ENCODE measurements at places on chromosomes 7 and 10.
A peak's percentile ranks its signal among the peaks of the same experiment; 100 is the strongest.

- DNase-seq, result no peak
- H3K36me3 ChIP-seq, result no peaks in the 10 kb centered on the region
- no peaks in the 10 kb centered on the region for H3K27me3 ChIP-seq
These were observed 52.9 kb downstream of the PIK3AP1 start for GRCh38 chr10:96667401-96667800.

DNA sequence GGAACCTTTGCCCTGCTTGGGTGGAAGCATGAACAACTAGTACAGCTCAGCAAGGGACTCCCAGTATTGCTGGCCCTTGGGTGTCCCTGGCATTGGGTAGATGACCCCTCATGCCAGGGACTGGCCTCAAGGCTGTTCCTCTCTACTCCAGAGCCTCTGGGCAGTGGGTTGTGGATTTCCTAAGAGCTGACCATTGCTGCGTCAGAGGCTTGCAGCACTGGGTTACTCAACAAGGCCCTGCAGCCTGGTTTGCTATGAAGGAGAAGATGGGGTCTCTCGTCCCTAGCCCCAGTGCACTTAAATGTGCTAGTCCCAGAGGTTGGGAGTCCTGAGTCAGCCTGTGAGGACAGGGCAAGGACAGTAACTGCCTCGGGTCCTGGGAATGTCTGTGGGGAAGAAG, 2.5 kb downstream of the VSIR start:
- no peak for DNase-seq
- H3K4me3 ChIP-seq, result no peak overlapping the region
- no peak overlapping the region for H3K27ac ChIP-seq
- no peaks in the 10 kb centered on the region for H3K36me3 ChIP-seq
- H3K4me1 ChIP-seq, result peaks cover 23% of the 10 kb centered on the region
- H3K27me3 ChIP-seq, result no peaks in the 10 kb centered on the region

- no peaks in the 10 kb centered on the region for H3K27me3 ChIP-seq
- H3K4me3 ChIP-seq, result no peak overlapping the region
- H3K4me1 ChIP-seq, result peaks cover 3% of the 10 kb centered on the region
- DNase-seq, result no peak
- no peak overlapping the region for H3K27ac ChIP-seq
- no peaks in the 10 kb centered on the region for H3K36me3 ChIP-seq
These were observed 200.5 kb upstream of the HPS1 start for GRCh38 chr10:98646998-98647917.

DNA sequence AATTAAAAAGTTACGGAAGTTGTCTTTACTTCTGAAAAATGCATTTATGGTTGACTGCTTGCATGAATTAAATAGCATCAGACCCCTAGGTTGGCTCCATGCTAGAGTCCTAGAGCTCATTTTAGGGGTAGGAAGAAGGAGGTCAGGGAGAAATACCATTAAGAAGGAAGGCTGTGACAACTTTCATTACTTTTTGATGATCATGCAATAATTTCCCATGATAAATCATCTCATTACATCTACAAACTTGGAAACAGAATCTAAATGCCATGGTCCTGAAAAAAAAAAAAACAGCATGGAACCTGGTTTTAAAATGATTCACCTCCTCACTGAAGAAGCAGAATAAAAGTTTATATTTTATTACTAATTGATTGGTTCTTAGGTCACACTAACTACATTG, 20.3 kb upstream of the PLXNA4 start:
- no peak overlapping the region for H3K4me3 ChIP-seq
- no peak for DNase-seq
- H3K27ac ChIP-seq, result no peak overlapping the region

DNA sequence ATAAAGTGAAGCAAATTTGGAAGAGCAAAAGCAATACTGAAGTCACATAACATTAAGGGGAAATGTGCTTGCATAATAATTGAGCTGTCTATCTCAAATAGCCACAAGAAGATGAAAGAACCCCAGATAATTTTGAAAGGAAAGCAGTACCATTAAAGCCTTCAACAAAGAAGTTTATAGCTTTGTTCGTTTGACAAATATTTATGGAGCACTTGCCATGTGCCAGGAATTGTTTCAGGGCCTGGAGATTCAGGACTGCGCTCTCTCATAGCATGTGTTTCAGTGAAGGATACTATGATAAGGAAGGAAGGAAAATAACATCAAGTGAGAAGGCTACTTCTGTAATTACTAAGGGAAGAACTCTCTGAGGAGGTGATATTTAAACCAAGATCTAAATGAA, 212.3 kb upstream of the CSTF2T start:
- H3K27ac ChIP-seq, result no peak overlapping the region
- no peaks in the 10 kb centered on the region for H3K36me3 ChIP-seq
- no peak for DNase-seq
- no peak overlapping the region for H3K4me3 ChIP-seq

GRCh38 chr7:94355454-94355853, 39.2 kb upstream of the COL1A2 start:
- no peak for DNase-seq
- H3K4me3 ChIP-seq, result no peak overlapping the region
- no peaks in the 10 kb centered on the region for H3K27me3 ChIP-seq
- no peak overlapping the region for H3K27ac ChIP-seq

- DNase-seq, result no peak
- no peaks in the 10 kb centered on the region for H3K36me3 ChIP-seq
- peak overlapping the region; percentile 66 for H3K27ac ChIP-seq
- peaks cover 17% of the 10 kb centered on the region for H3K4me1 ChIP-seq
These were observed 79.3 kb downstream of the MKI67 start for GRCh38 chr10:128046953-128047290.

- peaks cover 8% of the 10 kb centered on the region for H3K4me1 ChIP-seq
- no peak for DNase-seq
- H3K4me3 ChIP-seq, result peak overlapping the region; percentile 55
- no peak overlapping the region for H3K27ac ChIP-seq
- H3K36me3 ChIP-seq, result no peaks in the 10 kb centered on the region
- H3K27me3 ChIP-seq, result no peaks in the 10 kb centered on the region
These were observed 740 bp downstream of the HTR7 start for GRCh38 chr10:90856964-90857634.

DNA sequence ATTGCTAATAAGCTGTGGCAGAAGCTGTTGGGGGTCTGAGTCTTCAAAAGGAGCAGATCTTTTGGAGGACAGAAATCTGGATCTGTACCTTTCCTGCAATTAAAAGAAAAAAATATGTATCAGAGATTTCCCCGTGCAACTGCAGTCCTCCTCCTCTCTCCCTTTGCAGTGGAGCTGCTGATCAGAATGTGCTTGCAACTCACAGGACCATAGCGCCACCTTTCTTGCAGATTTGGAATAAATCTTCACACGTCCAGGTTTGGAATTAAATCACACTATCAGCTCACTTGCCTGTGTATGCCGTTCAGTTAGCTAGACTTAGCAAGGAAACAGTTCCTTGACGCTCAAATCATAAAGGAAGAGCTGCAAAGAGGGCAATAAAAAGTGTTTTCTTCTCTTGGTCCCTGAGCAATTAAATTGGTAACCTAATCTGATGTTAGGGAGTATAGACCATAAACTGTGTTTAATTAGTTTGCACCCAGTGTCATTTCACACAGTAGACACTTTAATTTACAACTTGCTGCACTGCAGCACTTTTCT, 77.4 kb downstream of the PON1 start:
- no peaks in the 10 kb centered on the region for H3K4me1 ChIP-seq
- H3K27me3 ChIP-seq, result no peaks in the 10 kb centered on the region
- no peaks in the 10 kb centered on the region for H3K36me3 ChIP-seq

GRCh38 chr7:76425156-76425555, 406 bp downstream of the ZP3 start:
- H3K4me3 ChIP-seq, result no peak overlapping the region
- no peaks in the 10 kb centered on the region for H3K36me3 ChIP-seq
- no peak for DNase-seq
- no peaks in the 10 kb centered on the region for H3K27me3 ChIP-seq
